ENCODE measurements at places on chromosomes 4 and X.

DNA sequence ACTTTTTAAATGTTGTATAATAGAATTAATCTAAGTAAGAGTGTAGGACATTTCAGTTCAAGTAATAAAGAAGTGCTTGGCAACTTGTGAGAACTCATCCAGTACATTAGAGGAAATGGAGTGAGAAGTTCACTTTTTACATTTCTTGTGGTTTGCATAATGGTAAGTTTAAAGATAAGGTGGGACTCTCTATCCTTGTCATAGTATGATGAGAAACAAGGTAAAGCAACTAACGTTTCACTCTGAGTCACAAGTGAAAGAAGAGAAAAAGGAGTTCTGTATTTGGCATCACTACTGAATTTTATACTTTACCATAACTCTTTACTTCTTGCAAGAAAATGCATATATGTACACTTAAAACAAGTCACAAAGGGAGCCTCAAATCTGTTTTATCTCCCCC lies 219.4 kb downstream of the SLC4A4 start:
- no peak for DNase-seq

DNA sequence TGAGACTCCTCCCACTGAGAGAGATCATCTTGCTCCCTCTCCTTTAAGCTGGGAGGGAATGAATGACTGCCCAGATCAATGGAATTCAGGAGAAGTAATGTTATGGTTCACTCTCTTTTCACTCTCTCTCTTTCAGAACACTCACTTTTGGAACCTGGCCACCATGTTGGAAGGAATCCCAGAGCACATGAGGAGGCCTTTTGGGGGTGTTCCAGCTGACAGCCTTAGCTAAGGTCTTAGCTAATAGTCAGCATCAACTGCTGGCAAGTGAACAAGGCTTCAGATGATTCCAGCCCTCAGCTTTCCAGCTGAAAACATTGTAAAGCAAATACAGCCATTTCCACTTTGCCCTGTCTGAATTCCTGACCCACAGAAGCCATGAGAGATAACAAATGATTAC lies 124.0 kb upstream of the CLNK start:
- DNase-seq: no peak

DNA sequence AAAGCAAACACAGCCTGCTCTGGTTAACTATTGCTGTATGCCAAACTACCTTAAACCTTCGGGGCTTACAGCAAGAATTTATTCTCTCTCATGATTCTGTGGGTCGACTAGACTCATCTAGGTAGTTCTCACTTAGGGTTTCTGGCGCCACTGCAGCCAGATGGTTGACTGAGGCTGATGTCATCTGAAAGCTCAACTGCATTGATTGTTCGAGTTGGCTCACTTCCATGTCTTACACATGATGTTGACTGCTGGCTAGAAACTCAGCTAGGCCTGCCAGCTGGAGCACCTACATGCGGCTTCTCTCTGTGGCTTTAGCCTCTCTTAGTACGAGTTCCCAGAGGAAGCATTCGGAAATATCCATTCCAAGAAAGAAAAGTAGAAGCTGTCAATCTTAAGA lies 103.2 kb downstream of the SRPX start:
- DNase-seq: no peak

DNA sequence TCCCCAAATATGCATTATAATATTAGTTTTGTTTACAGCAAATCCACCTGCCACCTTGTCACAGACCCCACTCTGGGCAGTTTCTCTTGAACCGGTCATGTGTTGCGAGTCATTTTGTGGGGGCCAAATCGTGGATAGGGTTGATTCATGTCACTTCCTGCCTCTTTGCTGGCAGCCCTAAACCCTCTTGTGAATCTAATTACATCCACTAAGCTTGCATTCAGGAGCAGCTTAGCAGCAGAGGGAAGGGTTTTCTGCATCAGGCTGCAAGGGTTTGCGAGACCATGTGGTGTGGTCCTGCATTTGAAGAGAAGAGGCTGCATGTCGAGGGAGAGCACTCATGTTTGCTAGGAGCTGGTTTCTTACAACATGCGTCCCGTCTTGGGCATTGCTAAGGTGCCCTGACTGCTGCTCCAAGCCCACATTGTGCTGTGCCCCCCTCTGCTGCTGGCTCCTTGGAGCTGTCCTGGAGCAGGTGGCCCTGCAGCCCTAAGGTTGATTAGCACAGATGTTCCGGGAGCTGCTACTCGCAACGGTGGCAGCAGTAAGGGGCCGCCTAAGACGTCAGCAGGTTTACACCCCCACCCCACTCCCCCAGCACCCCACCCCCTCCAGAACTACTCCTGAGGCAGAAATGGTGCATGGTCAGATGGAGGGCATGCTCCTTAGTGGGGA lies 88.9 kb upstream of the CLDN34 start:
- DNase-seq: no peak

DNA sequence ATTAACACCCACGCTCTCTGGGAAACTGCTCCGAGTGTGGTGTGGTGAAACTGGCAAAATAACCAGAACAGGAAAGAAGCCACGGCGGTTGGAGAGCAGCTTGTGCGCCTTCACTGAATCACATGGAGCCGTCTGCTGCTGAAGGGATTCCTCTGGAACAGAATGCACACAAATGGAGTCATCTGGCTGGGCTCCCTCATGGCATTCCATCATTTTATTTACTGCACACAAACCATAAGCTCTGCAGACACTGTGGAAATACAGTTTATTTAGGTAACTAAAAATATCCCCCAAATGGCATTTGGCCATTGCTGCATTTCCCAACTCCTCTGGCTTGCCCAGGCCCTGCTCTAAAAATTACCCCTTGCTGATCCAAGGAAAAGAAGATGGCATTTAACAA lies 187.0 kb upstream of the S100G start:
- no peak for DNase-seq

DNA sequence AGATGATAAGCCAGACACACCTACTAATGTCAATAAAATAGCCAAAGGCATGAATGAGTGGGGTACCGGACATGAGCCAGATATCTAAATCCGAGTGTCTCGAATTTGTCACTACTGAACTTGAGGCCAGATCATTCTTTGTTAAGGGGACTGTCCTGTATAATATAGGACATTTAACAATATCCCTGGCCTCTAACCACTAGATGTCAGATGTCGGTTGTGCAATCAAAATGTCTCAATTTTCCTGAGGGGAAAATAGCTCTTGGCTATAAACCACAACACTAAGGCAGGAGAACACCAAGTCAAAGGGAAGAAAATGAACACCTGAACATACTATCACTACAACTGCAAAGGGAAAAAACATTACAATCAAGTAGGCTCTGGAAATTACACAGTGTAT lies 154.5 kb downstream of the GPM6A start:
- DNase-seq: no peak

- no peak for DNase-seq
Observed at GRCh38 chrX:97931586-97931985, 1047.9 kb downstream of the RPA4 start.

DNA sequence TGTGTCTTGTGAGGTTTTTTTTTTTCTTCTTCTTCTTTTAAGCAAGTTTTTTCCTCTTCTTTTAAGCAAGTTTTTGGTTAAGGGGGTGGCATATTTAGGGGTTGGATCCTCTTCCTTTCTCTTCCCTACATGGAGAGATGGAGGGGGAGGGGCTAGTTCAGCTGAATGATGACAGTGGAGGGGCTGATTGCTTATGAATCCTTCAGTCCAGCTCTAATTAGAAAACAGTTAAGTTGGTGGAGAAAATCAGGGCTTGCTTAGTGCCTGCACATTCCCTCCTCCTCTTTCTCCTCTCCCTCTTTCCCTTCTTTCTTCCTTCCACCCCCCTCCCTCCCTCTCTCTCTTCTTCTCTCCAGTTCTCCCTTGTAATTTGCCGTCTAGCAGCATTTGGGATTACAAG lies 4.4 kb upstream of the HAND2 start:
- DNase-seq: no peak

DNA sequence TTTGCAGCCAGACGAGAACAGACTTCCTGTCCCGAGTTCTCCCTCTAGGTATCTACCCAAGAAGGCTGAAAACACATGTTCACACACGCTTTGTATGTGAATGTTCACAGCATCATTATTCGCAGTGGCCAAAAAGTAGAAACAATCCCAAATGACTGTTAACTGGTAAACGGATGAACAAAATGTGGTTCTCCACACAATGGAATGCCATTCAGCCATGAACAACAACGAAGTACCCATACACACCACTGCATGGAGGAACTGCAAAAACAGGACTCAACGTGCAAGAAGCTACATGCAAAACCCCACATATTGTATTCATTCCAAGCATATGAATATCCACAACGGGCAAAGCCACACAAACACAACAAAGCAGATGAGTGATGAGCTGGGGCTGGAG lies 45.0 kb downstream of the PDHA1 start:
- no peak for DNase-seq

- DNase-seq: peak; percentile 80
Observed at GRCh38 chr4:4866866-4867374, 7.5 kb downstream of the MSX1 start.

- DNase-seq: no peak
Observed at GRCh38 chr4:152047451-152047850, 286.6 kb upstream of the GATB start.

DNA sequence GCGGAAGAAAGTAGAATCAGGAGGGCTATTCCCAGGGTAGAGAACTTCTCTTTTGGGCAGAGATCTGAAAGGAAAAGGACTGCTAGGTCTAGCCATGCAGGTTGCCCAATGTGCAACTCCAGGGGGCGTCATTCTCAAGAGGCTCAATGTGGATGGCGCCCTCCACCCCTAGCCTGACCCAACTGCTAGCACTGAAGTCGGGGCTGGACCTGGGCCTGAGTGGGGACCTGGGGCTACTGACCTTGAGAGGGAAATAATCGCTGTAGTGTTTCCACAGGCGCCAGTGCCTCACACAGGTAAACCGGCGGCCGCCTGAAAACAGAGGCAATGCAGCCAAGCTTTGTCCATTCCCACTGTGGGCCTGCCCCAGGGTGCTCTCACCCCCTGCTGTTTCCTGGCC lies 6.1 kb downstream of the AWAT2 start:
- DNase-seq: no peak

GRCh38 chrX:135984256-135984655 lies 979 bp upstream of the SLC9A6 start:
- no peak for DNase-seq

DNA sequence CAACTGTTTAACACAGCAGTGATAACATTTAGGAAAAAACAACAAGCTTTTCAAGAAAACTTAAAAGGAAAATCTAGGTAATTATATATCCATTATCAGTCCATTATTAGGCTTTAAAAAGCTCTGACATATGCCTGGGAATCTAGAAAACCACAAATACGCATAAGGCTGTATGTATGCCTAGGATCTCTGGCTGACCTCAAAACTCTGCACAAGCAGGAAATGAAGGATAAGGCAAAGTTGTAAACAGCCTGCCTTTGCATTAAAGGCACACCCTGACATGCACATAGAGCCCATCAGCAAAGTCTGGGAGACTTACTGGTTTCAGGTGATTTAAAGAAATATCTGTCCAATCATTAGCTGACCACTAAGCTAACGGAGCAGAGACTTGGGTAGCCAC lies 14.0 kb downstream of the TIMP1 start:
- DNase-seq: no peak

- DNase-seq: no peak
Observed at GRCh38 chr4:136900696-136901095, 631.6 kb downstream of the PCDH18 start.

- DNase-seq: no peak
Observed at GRCh38 chr4:145760961-145761929, 81.3 kb downstream of the C4orf51 start.

DNA sequence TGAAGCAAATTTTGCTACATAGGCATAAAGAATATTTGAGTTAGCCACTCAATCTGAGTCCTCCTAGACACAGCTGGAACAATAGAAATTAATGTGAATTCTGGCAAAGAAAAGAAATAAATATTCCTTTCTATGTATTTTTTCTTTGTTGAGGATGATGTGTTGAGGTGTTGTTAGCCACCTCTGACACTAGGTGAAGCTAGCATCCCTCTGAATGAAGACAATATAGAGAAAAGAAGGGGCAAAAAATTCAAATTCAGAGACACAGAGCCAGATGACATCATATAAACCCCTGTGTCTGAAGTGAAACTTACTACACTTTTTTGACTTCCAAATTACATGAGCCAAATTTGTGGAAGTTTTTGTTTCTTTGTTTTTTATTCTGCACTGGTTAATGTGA lies 34.6 kb upstream of the TMPRSS11D start:
- no peak for DNase-seq

DNA sequence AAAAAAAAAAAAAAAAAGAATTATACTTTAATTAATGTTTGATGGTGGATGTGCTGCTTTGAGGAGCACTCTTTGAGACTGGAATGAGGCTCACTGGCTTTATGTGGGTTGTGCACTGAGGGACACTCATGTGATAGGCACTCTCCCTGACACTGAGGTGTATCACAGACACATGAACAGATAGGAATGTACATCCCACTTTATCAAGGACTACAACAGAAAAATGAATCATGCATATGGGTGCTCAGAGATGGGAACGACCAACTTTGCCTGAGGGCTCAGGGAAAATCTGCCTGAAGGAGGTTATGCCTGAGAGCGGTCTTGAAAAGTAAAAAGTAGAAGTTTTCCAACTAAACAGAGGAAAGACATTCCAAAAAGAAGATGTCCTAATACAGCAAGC lies 97.7 kb upstream of the RBPJ start:
- DNase-seq: no peak

GRCh38 chr4:97577004-97577403 lies 566.3 kb downstream of the STPG2 start:
- DNase-seq: no peak

GRCh38 chrX:15914486-15914885 lies 59.9 kb upstream of the AP1S2 start:
- no peak for DNase-seq

GRCh38 chr4:53599632-53600031 lies 8.3 kb upstream of the LNX1 start:
- no peak for DNase-seq

DNA sequence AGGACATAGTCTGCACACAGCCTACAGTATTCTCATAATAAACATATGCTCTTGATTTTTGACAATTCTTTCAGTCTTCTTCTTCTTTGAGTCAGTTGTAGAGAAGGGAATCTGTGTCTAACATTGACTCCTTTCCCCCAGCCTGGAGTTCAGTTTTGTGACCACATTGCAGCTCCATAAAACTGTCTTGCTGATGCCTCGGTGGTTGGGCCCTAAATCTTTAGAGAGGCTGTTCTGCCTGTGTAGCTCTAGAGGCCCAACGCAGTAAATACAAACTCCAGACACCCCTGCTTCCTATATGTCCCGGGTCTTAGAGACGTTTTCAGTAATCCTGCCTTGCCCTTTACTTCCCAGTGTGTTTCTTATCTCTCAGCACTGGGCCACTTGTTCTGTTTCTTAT lies 639.5 kb upstream of the AADAT start:
- DNase-seq: peak; percentile 4

GRCh38 chr4:121938282-121939092 lies 13.4 kb downstream of the TRPC3 start:
- DNase-seq: no peak

DNA sequence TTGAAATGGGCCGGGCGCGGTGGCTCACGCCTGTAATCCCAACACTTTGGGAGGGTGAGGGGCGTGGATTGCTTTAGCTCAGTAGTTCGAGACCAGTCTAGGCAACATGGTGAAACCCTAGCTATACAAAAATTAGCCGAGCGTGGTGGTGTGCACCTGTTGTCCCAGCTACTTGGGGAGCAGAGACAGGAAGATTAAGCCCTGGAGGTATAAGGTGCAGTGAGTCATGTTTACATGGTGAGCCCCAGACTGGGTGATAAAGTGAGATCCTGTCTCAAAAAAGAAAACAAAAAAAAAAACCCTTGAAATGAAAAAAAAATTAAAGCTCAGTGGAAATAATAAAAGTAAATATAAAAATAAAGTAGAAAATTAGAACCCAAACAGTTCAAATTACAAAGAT lies 6.9 kb upstream of the XAGE2 start:
- DNase-seq: no peak

Data from ELF-1 (cell line).